ENCODE measurements at places on chromosomes 13 and 19.

DNA sequence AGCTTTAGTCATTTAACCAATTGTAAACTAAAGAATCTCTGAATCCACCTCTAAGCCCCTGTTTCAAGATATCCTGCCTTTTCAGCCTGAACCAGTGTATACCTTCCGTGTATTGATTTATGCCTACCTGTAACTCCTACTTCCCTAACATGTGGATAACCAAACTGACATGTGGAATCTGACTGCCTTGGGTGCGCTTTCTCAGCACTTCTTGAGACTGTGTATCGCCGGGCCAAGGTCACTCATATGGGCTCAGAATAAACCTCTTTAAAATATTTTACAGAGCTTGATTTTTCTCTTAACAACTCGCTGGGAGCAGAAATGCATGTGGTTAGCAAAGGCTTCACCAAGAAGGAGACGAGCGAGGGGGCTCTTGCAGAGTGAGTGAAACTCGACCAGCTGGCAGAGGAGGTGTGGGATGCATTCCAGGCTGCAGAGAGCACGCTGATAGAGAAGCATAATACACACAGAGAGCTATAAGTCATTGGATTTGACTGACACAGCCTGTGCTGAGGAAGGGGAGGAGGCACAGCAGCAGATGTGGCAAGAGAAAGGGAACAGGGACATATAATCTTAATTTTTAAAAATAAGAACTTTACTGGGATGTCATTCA is 268.2 kb upstream of the MAB21L1 start:
- DNase-seq = peak; percentile 46

DNA sequence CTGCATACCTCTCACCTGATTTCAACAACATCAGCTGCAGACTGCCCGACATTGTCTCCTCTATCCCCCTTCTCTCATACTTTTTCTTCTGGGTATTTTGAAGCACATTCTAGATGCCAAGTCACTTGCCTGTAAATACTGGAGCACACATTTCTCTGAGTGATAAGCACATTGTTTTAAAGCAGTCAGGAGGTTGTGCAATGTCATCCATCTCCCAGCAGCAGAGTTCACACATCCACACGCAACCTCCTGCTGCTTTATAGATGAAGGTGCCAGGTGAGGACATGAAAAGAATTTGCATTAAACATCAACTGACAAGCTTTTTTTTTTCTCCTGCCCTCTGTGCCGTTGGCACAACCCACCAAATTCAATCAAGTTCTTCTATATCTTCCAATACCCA is 5.5 kb downstream of the UPK1A start:
- no peak for DNase-seq

GRCh38 chr13:113113846-113114271 is 8.3 kb downstream of the F7 start:
- DNase-seq = no peak

GRCh38 chr19:42229301-42229854 is 9.3 kb downstream of the ZNF526 start:
- DNase-seq = no peak

DNA sequence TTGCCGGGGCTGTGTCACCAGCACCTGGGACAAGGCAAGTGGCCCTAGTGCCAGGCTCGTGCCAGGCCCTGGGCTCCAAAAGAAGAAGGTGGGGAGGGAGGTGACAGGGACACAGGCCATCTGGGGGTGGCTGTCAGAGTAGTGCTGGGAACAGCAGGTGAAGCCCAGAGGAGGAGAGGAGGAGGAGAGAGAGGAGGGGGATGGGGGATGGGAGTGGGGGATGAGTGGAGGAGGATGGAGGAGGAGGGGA is 18.7 kb downstream of the LSM4 start:
- no peak for DNase-seq

Measured in SK-N-DZ (cell line).